ENCODE measurements at places on chromosomes 12 and 14.

- no peak for DNase-seq
These were observed 251.6 kb downstream of the BCAT1 start for GRCh38 chr12:24697295-24697694.

GRCh38 chr12:94318181-94318580 is 141.5 kb downstream of the CEP83 start:
- no peak for DNase-seq

DNA sequence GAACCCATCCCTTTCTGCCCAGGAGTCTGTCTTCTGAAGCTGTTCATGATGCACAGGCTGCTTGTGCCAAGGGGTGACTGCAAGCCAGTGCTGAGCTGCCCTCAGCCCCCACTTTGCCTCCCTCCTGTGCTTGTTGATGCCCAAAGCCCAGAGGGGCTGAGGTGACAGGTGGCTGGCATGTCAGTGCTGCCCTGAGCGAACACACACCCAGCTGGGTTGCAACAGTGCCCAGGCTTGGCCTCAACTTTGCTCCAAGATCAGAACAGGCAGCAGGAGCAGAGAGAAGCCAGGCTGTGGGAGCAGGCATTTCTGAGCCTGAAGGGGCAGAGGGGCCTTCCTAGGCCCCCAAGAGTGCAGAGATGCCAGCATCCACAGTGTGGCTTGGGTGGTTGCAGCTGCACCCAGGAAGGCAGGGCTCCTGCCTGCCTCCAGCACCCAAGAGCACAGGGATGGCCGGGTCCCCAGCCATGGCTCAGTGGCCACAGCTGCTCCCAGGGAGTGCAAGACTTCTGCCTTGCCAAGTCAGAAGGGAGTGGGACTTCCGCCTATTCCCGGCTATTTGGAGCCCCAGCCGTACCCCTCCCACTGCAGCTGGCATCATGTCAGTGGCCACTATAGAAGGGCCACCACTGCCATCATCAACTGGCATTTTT is 83.1 kb downstream of the SLC16A7 start:
- no peak for DNase-seq

DNA sequence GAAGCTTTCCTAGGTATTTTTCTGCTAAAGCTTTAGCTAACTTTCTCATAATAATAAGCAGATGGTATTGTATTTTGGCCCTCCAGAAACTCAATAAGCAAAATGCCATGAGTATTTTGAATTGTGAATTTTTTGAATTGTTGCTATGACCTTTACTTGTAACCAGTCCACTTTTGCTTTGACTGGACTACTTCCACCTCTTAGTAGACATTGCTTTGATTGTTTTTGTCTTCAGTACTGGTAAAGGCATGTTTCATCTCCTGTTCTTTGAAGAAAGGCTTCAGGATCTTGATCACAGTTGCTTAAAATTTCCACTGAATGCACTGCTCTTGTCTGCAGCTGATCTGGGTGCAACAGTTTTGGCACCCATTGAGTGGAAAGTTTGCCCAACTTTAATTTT is 102.3 kb downstream of the TRMT5 start:
- no peak for DNase-seq

DNA sequence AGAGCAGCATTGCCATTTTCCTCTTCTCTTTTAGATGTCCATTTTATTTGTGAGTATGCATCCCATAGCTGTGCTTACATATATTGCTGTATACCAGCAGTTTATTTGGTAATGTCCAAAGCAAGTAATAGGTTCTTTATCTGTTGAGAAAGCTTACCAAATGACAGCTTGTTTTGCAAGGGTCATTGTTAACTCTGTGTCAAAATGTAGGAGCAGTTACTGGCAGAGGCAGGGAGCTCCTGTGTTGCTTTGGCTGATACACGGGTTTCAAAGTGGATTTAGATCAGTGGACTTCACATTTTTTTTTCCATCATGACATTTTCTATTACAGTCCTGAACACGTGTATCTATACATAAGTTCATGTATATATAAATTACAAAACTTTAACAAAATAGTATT is 38.1 kb upstream of the LRTM2 start:
- no peak for DNase-seq

DNA sequence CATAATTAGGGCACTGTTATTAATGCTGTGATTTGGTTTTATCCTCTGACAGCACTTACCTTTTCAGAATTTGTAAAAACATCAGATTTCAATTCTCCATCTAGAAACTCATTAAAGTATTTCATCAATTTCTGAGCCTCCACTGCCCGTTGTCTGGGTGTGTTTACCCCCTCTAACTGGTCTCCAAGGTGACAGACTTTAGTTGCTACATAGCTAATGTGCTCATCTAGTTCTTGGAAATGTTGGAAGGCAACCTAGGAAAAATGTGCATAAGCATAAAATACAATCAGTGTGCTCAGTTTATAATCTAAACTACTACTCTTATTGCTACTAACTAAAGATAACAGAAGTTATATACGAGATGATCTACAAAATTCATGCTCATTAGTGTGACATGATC is 24.6 kb downstream of the EXOC5 start:
- DNase-seq: no peak

DNA sequence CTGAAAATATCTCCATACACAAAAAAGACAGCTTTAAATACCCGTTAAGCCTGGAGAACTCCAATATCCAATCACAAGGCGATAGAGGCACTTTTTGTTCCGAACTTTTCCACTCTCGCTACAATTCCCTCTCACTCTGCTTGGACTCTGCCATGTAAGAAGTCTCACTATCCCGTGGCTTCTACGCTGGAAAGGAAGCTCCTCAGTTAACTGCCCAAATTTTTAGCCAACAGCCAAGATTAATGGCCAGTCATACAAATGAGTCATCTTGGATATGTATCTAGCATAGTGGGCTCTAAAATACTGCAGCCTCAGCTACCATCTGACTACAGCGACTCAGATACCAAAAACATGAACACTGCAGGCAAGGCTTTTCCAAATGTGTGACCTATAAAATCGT is 45.5 kb upstream of the RERGL start:
- DNase-seq: no peak

DNA sequence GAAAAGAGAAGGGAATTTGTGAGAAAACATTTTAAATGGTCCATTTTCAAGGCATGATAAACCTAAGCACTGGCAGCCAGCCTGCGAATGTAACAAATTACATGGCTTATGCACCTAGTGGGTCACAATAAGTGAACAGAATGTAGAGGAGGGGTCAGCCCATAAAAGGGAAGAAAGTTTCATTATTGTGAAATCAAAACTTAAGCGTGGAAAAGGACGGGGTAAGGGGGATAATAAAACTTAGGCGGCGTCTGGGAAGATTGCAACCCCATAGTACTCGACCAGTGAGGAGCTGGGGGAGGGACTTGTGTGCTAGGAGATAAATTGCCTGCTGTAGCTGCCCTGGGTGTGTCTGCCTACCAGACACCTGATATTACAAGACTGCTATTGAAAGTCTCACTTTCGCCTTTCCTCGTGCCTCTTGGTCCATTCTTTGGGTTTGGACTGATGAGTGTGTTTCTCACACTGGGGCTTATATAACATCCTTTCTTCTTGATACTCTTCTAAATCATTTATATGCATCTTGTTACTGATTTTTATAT is 40.6 kb downstream of the ZDHHC17 start:
- no peak for DNase-seq

- no peak for DNase-seq
These were observed 7.0 kb downstream of the MLF2 start for GRCh38 chr12:6745741-6746525.

DNA sequence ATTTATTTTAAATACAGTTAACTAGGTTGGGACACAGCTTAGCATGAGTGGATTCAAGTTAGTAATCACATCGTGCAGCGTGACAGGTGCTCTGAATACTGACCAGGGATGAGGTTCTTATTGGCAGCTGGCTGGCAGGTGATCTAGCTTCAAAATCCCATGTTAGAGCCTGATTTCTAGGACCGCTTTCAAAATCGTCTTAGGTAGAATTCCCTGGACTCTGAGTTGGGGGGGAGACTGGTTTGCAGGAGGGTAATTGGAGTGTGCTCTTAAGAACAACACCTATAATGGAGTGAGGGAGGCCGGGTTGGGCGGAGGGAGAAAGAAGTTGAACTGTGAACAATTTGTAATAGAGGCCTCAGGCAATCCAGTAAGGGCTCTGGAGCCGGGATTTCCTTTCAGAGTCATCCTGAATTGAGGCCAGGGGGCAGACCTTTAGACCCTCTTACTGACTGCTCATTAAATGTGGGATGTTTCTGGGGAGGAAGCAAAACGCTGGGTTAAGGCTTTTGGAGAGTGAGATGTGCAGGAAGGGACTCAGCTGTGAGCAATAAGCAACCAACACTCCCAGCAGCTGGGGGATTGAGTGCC is 874 bp upstream of the YARS2 start:
- no peak for DNase-seq

- peak; percentile 56 for DNase-seq
These were observed 37.6 kb upstream of the BCL2L14 start for GRCh38 chr12:12032851-12033797.

DNA sequence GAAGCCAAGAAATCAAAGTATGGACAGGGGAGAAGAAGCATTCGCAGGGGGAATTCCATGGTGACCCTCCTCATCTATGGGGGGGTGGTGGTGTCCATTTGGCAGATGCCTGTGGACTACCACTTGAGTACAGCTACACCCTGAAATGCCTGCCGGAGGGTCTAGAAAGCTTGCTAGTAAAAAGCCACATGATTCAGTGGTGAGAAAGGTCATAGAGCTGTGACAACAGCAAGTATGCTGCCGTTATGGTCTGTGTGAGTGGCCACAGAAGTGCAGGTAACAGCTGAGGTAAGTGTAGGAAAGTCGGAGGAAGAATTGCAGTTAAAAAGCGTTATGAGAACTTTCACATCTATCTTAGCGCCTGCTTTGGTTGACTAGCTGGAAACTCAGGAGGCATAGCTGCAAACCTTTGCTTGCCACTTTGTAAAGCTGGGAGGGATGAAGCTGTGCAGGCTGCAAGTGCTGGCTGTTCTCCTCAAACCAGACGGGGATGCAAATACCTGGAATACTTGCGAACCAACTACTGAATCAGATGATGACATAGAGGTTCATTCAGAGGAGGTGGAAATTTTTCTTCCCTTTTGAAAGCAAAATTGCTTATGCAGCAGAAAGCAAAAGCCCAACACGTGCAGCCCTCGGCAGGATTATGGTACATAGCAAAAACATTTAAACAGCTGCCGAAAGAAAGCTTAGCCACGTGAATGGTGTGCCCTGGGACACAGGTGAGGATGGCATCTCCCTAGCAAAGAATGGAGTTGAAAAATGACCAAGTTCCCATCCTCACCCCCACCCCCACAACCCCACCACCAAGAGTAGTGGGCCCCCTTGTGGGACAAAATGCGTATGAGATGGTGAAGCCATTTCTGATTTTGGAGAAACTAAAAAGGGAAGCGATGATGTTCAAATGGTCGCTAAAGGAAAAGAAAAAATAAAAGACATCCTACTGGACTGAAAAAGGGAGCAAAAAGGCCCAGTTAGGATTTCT is 287.0 kb downstream of the RERGL start:
- DNase-seq: no peak

DNA sequence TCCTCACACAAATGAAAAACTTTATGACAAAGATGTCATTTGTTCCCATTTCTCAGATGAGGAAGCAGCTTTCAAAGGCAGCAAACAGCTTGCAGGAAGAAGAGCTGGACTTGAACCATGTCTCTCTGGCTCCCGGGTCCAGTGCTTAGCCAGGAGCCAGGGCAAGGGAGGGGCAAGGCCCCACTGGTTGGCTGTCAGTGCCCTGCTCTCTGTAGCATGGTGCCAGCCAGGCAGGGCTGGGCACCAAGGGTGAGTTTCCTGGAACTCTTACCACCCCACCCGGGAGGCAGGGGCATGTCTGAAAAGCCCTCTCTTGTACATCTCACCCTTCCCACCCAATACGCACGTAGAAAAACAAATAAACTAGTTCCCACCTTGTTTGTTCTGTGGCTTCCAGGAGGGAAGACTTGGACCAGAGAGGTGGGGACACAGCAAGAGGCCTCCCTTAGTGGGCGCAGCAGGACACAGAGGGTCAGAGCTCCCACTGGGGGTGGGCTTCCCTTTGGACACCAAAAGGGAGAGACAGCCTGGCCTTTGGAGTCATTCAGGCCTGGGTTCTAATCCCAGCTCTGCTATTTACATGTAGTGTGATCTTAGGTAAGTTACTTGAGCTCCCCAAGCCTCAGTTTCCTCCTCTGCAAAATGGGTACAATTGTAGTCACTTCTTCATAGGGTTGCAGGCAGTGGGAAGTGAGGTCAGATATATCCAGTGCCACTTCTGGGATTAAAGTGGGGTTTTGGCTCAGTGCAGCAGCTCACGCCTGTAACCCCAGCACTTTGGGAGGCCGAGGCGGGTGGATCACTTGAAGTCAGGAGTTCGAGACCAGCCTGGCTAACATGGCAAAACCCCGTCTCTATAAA is 17.2 kb downstream of the TRPV4 start:
- DNase-seq: no peak

DNA sequence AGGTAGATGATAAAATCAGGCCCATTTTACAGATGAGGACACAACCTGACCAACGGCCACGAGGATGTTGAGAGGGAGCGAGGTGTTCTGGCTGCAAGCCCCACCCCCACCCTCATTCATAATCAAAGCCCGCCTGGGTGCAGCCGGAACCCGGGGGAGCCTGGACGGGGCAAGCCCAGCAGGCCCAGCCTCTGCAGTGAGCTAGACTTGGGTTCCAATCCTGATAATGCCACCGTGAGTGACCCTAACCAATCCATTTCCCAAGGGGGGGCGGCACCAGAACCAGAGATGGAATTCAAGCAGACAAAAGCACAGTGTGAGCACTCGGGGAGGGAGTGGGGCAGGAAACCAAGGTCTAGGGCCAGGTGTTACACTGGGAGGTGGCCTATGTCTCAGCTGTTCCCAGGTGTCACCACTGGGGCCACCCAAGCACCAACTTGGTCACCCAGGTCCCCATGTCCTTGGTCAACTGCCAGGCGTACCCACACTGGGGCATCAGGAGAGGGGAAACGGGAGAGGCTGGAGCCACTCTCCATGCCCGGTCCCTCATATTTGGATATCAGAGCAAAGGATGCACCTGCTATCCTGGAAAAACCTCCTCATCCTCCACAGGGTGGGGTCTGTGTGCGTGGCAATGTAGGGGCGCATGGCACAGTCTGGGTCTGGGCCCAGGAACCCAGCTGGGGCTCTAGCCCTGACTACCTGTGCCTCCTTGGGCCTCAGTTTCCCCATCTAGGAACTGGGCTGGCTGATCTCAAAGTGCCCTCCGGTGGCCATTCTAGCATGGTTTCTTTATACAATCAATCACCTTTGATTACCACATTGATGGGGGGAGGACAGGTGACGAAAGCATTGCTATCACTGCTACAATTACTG is 58.4 kb downstream of the FAM222A start:
- no peak for DNase-seq

DNA sequence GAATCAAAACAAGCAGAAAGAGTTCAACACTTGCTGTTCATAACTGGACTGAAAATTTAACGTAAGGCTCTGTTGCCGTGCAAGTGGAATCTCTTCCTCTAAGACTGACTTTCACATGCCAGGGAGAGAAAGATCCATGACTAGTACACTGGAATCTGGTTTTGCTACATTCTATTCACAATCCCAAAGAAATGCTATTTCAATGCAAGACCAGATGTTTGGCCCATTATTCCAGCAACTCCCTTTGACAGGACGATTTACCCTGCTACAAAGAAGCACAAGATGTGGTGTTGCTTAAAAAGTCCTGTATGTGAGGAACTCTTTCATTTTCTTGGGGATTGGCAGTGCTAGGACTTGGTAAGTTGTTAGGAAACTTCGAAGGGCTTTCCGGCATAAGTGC is 17.4 kb downstream of the RFC5 start:
- no peak for DNase-seq

All from stimulated activated CD4-positive, alpha-beta T cell treated with anti-CD3 and anti-CD28 coated beads, Interleukin-4, amount 100 ng/mL, for 48 hours (primary cell).